NCI-H1417 treated with DMSO at 0.1 percent for 48 hours (cell line): ENCODE measurements at places on chromosomes 4 and X.

DNA sequence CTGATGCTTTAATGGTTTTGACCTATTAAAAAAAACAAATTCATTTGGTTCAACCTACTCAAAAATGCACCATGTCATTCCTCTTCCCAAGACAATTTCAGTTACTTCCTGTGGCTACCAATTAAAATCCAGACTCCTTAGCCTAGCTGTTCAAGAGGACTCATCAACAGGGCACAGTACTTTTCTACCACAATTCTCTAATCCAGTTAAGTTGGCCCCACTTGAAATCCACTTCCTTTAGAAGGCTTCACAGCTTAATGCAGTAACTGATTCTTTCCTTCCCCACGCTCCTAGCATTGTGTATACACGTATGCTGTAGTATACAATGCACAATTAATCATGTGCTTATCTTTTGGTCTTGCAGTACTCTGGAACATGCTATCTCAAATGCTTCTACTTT, 129.8 kb downstream of the UGT8 start:
- DNase-seq, result no peak

DNA sequence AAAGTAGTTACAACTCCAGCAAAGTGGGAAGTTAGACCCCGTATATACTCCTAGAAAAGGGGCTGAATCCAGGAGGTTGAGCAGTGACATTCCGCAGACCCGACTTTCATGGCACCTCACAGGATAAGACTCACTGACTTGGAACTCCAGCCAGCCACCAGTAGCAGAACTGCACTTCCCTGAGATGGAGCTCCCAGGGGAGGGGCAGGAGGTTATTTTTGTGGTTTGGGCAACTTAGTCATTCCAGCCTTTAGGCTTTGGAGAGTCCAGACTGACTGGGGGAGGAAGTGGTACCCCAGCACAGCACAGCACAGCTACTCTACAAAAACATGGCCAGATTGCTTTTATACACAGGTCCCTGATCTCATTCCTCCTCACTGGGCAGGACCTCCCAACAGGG, 319.1 kb downstream of the PCDH19 start:
- no peak for DNase-seq

DNA sequence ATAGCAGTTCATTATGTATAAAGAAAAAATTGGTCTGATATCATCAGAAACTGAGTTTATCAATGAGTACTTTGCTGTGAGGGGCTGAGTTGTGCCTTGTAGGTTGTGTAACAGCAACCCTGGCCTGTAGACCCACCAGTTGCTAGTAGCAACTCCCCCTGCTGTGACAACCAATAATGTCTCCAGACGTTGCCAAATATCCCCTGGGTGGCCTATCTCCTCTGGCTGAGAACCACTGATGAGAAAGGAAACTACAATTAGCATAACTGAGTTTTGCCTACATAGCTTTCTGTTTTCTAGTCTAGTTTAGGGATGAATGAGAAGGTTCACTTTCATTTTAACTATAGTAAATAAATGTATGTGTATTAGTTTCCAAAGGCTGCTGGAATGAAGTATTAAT, 234.1 kb downstream of the CPE start:
- no peak for DNase-seq

GRCh38 chr4:71553605-71554004, 214.8 kb downstream of the SLC4A4 start:
- no peak for DNase-seq

GRCh38 chr4:170339522-170339921, 249.8 kb upstream of the AADAT start:
- no peak for DNase-seq

GRCh38 chrX:41381685-41382084, 47.7 kb downstream of the DDX3X start:
- DNase-seq, result no peak

DNA sequence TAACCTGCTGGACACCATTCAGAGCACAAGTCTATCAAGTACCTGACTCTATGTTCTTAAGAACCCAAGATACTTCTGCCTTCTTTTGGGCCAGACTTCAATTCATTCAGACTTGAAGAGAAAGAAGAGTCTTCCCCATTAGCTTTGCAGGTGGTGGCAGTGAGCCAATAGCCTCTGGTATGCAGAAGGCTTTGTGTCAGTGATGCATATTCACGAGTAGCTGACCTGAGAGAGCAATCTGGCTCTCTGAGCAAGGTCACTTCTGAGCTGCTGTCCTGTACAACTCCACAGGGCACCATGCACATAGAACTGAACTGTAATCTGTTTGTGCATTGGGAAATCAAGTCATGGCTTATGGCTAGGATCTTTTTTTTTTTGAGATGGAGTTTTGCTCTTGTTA, 39.9 kb upstream of the SPINK2 start:
- DNase-seq, result no peak

- DNase-seq, result no peak
Measured at GRCh38 chr4:135325264-135325663, 1123.7 kb upstream of the PABPC4L start.

- no peak for DNase-seq
Measured at GRCh38 chrX:137749246-137749645, 183.3 kb downstream of the ZIC3 start.

- DNase-seq, result no peak
Measured at GRCh38 chrX:103201041-103201440, 13.9 kb upstream of the BEX4 start.

DNA sequence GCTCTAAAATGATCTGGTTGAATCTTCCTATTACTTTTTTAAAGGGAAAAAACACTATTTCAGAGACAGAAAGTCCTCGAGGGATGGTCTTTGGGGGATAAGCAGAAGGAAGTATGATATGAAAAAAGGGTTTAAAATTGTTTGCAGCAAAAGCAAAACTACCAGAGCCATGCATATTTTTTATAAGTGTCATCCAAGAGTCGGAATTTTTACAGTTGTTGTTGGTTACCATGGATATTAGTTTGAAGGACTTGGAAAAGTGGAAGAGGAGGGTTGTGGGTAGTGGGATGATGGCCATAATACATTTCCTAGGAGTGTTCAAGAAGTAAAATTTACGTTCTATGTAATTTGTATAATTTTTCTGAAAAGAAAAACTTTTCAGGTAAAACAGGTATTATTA, 134.4 kb downstream of the PCDH7 start:
- no peak for DNase-seq

DNA sequence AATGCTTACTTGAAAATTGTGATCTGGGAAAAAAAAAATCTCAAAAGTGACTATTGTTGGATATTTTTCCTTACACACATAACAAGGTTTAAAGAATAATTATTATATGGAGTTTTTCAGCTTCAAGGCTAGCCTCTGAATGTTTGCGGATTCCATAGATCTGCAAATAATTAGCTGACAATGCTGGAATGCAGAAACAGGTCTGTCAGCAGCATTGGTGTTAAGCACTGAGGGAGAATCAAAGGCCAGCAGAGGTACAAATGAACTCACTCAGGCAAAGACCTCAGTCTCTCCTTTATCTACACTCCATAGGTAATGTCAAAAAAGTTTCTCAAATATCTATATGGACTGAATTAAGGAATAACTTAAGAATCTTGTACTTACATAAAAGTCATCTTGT, 35.1 kb downstream of the SMIM31 start:
- no peak for DNase-seq

GRCh38 chrX:139949703-139950102, 15.6 kb downstream of the CXorf66 start:
- no peak for DNase-seq

GRCh38 chrX:136639506-136640176, 8.3 kb upstream of the CD40LG start:
- DNase-seq, result no peak

DNA sequence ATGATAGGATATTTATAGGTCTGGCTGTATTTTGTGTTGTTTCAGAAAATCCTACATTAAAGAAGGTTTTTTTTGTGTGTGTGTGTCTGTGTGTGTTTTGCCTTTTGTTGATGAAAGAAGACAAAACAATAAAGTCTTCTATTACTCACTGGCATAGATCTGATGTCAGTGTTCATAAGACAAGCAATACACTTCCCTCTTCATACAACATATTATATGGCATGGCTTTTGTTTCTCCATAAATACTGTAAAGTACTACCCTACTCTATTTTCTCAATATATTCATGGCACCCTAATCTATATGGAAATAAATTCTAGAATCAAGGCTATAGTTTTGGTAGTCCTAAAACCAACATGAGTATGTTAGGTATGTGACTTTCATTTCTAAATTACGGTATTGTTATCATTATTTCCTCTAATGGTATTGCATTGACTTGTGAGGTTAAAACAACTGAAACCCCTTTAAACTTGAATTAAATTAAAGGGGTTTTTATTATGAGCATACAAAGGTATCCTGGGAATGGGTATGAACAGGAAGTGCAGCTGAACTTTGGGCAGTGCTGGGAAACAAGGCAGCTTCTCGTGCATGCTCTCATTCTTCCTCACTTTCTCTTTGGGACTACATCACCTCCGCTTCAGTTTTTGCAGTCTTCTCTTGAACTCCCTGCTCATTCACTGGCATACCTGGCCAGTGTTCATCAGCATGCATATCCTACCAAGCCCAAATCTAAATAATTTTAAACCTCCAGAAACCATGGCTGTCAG, 70.5 kb upstream of the PRSS48 start:
- no peak for DNase-seq

- DNase-seq, result no peak
Measured at GRCh38 chr4:168451744-168452390, 28.4 kb downstream of the DDX60L start.

DNA sequence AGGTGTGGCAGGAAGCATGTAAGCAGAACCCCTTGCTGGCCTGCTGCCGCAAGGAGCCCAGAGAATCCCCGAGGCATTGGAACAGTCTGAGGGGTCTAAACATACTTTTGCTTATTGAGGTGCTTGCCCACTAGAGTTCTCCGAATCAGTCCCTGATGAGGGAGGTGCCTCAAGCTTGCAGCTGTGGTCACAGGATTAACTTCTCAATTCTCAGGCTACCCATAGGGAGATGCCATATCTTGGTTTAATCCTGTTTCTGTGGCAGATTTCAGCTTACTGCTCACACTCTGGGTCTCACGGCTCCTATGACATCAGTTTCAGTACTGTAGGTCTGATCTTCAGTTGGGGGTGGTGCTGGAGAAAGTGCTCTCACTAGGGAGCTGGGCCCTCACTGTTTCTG, 39.9 kb downstream of the CCNG2 start:
- DNase-seq, result no peak

DNA sequence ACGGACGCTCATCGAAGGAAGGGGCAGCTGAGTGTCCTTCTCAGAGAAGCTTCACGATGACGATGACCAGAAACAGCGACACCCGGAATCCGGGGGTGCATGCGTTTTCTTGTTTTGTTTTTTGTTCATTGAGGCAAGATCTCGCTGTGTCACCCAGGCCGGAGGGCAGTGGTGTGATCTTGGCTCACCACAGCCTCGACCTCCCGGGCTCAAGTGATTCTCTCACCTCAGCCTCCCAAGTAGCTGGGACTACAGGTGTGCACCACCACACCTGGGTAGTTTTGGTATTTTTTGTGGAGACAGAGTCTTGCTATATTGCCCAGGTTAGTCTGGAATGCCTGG, 19.8 kb downstream of the DGKQ start:
- no peak for DNase-seq

- DNase-seq, result no peak
Measured at GRCh38 chr4:151952137-151952536, 191.3 kb upstream of the GATB start.

DNA sequence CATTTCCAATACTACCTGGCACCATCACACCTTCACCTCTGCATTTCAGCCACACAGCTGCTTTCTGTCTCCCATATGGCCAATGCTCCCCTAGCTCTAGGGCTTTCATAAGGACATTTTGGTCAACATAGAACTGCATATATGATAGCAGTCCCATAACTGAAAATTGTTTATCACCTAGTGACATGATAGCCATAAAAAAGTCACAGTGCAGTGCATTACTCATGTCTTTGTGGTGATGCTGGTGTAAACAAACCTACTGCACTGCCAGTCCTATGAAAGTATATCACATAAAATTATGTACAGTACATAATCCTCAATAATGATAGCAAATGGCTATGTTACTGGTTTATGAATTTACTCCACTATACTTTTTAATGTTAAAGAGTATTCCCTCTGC, 221.0 kb downstream of the NAF1 start:
- no peak for DNase-seq

DNA sequence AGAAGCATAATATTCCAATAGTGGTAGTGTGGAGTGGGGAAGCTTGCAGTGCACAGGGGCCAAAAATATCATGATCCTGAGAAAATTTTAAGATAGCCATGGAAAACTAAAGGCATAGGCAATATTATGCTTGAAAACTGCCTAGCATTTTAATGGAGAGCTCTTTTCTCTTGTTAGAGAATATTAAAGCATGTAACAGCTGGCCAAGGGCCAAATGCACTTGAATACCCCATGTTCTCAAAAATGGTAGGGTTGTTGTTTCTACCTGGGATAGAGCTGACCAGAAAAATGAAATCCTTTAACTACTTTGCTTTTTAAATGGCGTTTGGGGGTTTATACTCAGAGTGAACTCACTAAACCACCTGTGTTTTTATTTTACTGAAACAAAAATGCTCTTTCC, 739.6 kb upstream of the SLIT2 start:
- no peak for DNase-seq

- no peak for DNase-seq
Measured at GRCh38 chr4:150145090-150145945, 67.1 kb downstream of the DCLK2 start.

- no peak for DNase-seq
Measured at GRCh38 chrX:13864264-13864663, 47.4 kb upstream of the GPM6B start.

DNA sequence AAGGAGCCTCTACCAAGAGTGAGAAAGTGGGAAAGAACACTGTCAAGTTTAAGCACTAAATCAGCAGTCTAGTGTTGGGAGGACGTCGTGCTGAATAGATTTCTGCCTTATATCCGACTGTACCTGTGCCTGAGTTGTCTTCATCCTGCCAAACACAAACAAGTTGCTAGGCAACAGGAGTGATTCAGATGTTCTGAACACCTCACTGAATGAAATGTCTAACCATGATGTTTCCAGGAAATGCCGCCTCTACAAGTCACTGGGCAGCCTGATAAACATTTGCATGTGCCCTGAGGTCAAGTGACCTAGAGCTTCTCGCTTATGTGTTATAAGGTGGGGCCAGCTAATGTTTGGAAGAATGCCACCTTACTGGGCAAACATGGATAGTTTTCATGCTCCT, 37.9 kb downstream of the SGMS2 start:
- DNase-seq, result no peak

DNA sequence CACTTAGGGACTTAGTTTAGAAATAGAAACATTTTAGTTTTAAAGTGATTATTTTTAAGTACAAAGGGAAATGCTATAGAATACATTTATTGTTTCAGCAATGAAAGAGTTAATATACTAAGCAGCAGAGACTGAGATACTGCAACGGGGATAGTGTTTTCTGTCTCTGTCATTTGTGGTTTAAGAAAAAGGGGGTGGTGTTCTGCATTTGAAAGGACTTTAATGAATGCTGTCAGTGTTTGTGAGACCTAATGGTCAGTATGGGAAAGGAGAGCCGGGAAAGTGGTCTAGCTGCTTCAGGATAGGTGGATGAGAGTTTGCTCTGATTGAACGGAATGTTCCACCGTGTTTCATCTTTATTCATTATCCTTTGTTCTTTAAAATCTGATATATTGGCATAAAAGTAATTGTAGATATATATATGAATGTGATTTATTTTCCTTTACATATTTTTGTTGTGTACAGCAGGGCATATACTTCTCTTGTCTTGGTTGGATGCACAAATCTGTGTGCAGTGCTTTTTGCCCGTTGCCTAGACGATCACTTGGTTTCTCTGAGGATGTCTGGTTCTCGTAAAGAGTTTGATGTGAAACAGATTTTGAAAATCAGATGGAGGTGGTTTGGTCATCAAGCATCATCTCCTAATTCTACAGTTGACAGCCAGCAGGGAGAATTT, at the start of gene KLHL5:
Gene KLHL5, plus strand, starts transcription at position 139 of the 676 bp plus-strand sequence. Its CDS starts 421 bp downstream, at position 560.
- no peak for DNase-seq

- DNase-seq, result no peak
Measured at GRCh38 chrX:125407314-125407713, 87.6 kb downstream of the TEX13C start.
